SK-MEL-5 (cell line): ENCODE measurements at places on chromosomes 13 and 19. TPM values are rescaled to one million over a fixed set of nuclear protein-coding genes. Genes with fewer than 3 reads are reported as not detected.

GRCh38 chr19:42469311-42470235, 26.8 kb upstream of the CXCL17 start:
- DNase-seq, result peak; percentile 80

The SHANK1 gene
- total RNA-seq, result 0.27 and 0.48 TPM in 2 replicates

- no peak for DNase-seq
Observed at GRCh38 chr13:47004027-47004426, 107.2 kb upstream of the HTR2A start.

GRCh38 chr13:104246955-104247354, 1180.7 kb upstream of the SLC10A2 start:
- no peak for DNase-seq

DNA sequence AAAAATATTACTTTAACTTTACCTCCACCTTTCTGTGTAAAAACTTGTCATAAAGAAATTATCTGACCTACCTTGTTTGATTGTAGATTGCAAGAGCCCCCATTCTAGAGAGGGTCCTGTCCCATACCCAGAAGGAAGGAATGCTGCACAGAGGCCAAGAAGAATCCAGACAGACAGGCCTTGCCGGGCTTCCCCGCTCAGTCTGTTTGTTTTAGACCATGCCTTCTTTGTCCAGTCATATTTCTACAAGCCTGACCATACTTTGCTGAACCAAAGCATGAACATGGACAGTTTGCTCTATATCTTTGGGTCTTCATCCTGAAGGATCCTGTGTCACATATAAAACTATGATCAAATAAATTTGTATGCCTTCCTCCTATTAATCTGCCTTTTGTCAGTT, 95.8 kb upstream of the MYCBP2 start:
- no peak for DNase-seq

DNA sequence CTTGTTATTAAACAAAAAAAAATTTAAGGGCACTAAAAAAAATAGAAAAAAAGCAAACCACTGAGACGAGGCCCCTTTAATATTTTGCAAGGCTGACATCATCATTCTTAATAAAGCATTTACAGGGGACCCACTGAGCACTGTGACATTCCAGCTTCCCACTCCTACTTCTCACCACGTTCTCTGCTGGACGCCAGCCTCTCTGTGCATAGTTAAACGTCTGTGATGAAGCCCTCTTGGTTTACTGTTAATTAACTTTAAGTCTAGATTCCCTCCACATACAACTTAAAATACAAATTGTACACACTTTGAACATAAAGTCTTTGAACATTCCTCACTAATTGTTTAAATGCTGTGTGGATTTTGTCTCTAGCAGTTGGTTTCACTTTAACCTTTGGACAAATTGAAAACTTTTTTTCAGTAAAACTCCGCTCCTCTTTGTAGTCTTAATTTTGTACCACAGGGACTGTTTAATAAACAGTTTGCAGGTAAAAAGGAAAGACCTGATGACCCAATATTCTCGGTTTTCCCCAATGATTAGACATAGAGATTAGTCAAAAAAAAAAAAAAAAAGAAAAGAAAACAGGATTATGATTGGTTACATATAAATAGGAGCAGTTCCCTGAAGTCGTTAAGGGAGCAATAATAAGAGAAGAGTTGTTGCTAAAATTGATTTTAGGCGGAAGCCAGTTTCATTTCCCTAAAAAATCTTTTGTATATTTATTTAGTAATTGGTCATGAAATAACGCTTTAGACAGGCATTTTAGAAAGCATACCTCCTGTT, 219.8 kb downstream of the MZT1 start:
- DNase-seq, result peak; percentile 23

The KIR2DL3 gene
- total RNA-seq, result not detected in 2 replicates

The NCAN gene
- total RNA-seq, result not detected in 2 replicates

- no peak for DNase-seq
Observed at GRCh38 chr19:57436417-57436816, 1.3 kb downstream of the ZNF749 start.

GRCh38 chr13:55999709-56000108, 1141.0 kb upstream of the PRR20A start:
- peak; percentile 58 for DNase-seq
